Stimulated activated CD8-positive, alpha-beta memory T cell treated with anti-CD3 and anti-CD28 coated beads, Interleukin-7, amount 100 ng/mL, for 1 hour (primary cell): ENCODE measurements at places on chromosomes 1 and 21.

GRCh38 chr1:15206418-15207030 lies 40.5 kb upstream of the FHAD1 start:
- no peak for DNase-seq

- no peak for DNase-seq
Measured at GRCh38 chr1:35544976-35545375, 12.2 kb downstream of the KIAA0319L start.

- no peak for DNase-seq
Measured at GRCh38 chr1:112937070-112937469, 18.9 kb downstream of the SLC16A1 start.

GRCh38 chr1:230407351-230407750 lies 18.8 kb downstream of the PGBD5 start:
- DNase-seq: no peak

- no peak for DNase-seq
Measured at GRCh38 chr1:212655668-212656440, 43.8 kb downstream of the BATF3 start.

DNA sequence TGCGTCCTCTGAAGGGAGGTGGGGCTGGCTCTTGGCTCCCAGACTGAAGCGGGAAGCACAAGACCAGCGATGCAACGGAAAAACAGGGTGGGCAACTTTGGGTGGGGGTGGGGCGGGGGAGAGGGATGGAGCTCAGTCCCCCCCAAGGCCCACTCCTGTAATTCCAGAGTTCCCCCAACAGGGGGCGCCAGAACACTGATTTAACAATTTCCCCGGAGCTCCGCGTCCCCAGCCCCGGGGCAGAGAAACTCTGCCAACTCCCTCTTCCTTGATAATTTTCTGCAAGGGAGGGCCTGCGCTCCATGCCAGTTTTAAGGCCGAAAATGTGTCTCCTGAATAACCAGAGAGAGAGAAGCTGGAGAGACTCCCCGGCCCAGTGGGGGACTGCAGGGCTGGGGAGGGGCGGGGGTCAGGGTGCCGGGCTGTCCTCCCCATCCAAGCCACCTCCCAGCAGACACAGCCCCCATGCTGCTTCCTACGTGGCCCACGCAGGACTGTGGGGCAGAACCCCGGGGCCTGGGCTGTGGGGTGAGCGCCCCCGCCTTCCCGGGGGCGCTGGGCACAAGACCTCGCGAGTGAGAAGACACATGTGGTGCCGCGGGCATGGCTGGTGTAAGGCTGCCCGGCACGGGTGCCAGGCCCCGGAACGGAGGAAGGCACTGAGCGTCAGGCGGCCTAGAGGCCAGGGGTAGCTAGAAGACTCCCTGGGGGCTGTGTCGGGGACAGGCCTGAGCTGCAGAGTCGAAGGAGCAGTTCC lies 51.4 kb downstream of the KIF21B start:
- peak; percentile 46 for DNase-seq

GRCh38 chr21:42465008-42465802 lies 30.8 kb downstream of the RSPH1 start:
- no peak for DNase-seq

DNA sequence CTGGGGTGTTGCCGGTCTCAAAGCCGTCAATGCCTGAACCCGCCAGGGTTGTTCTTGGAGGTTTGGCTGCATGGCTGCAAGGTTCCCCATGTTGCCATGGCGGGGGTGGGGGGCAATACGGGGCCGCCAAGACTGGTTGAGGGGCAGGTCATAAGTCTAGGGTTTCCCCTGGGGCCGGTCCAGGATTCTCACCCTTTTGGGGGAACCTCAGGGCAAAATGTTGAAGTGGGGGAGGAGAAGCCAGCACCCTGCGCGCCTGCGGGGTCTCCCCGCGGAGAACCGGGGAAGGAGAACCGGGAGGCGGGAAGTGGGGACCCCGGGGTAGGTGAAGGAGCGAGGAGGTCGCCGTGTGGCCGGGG lies 401 bp upstream of the ARHGEF10L start:
- no peak for DNase-seq

GRCh38 chr1:29779146-29779545 lies 542.8 kb downstream of the PTPRU start:
- no peak for DNase-seq

- no peak for DNase-seq
Measured at GRCh38 chr1:222392556-222392955, 155.3 kb downstream of the HHIPL2 start.

GRCh38 chr1:243748706-243749283 lies 101.2 kb downstream of the AKT3 start:
- no peak for DNase-seq

GRCh38 chr1:186093437-186093836 lies 281.6 kb downstream of the TPR start:
- DNase-seq: no peak

- DNase-seq: no peak
Measured at GRCh38 chr1:209844695-209845407, 17.1 kb downstream of the UTP25 start.

DNA sequence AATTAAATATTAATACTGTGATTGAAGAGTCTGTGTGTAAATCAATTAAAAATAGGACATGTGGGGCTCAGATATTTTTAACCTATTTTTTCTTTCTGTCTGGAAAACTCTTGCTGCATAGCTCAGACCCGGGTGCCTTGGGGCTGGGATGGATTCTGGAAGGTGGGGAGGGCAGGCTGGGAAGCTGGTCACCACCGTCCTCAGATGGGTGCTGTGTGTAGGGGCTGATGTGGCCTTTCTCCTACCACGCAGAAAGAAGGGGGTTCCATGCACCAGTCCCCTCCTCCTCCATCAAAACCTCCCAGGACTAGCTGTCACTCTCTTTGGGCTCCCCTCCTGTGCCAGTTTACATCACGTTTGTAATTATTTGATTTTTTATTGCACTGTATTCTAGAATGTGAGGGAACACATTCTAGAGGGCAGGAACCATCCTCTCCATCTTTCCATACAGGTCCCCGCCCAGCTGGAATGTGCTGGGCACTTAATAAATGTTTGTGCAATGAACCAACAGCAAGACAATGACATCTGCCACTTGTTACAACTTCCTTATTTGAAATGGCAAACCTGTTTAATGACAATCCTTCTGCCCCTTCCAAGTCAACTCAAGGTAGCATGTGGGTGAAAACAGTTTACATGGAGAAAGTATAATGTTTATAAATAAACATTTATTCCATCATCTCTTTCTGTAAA lies 104.3 kb downstream of the EDEM3 start:
- no peak for DNase-seq

GRCh38 chr1:175373786-175374623 lies 181.4 kb upstream of the KIAA0040 start:
- DNase-seq: no peak

GRCh38 chr1:41882486-41882885 lies 36.2 kb downstream of the HIVEP3 start:
- no peak for DNase-seq

GRCh38 chr1:156662005-156662799 lies 15.0 kb downstream of the NES start:
- DNase-seq: no peak

- no peak for DNase-seq
Measured at GRCh38 chr1:239388159-239388485, 1.8 kb downstream of the CHRM3 start.

GRCh38 chr1:119114786-119115185 lies 25.7 kb downstream of the WARS2 start:
- no peak for DNase-seq

DNA sequence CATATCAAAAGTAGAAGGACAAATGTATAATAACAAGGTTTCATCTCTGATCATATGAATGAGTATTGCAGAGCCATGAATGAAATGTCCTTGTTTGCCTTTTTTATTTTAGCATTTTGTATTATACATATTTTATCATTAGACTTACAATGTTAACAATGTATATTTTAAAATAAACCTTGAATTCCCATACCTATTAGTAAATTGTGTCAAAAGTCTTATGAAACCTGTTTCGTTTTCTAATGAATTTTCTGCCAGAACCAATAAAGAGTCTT lies 646 bp downstream of the DNAJB4 start:
- no peak for DNase-seq

- no peak for DNase-seq
Measured at GRCh38 chr1:95067062-95067461, 5.7 kb downstream of the ALG14 start.

DNA sequence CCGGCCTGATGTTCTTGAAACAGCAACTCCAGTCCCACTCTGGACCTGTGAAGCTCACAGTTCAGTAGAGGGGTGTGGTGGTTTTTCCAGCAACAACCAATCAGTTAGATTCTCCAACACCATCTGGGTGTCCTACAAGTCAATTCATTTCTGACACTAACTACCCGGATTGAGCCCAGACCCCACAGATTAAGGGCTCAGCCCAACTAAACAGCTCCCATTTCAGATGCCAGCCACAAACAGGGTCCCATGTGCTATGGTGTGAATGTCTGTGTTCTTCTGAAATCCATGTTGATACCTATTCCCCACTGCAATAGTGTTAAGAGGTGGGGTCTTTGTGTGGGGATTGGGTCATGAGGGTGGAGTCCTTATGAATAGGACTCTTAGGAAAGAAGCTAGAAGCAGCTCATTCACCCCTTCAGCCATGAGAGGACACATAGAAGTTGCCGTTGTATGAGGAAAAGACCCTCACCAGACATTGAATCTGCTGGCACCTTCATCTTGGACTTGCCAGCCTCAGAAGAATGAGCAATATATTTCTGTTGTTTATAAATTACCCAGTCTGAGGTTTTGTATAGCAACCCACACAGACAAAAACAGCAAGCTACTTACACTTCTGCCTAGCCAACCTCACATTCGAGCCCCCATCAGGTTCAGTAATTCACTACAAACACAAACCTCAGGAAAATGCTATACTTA lies 53.6 kb downstream of the IRF2BP2 start:
- DNase-seq: no peak

- DNase-seq: no peak
Measured at GRCh38 chr1:195697130-195697529, 911.1 kb downstream of the KCNT2 start.

DNA sequence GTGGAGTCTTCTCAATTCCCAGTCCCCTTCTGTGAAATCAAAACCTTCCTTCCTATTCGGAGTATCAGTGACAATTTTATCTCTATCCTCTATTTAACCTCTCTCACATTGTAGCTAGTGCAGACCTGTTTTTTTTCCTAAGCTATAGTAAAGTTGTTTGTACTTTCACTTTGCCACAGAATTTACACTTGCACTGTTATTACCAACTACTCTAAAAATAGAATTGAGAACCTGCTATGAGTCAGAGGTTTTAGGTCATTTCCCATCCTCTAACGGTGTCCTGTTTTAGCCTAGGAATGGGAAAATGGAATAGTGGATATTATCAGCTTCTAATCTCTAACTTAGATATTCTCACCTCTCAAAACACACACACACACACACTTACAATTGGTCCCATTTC lies 862.7 kb downstream of the NCAM2 start:
- no peak for DNase-seq

DNA sequence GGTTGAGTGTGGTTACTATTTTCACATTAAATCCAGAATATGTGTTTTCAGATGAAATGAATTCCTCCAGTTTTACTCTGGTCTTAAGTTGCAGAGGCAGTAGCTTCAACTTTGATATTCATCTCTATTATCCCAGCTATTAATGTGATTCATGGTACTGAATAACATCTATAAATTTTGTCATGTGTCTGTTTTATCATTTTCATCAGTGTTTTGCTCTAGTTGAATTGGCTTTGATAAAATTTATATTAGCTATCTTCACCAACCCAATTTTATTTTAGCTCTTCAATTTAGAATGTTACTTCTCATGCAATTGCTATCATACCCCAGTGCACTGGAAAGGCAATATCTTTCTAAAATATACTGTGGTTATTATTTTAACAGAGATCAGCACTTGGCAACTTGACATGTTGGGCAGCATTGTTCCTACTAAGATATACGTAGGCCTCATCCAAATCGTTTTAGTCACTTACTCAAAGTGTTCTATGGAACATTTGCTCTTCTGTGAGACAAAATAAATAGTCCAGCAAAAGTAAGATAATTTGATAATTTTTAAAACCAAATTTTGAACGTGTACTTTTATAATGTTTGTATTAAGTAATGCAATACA lies 184.3 kb downstream of the NCAM2 start:
- no peak for DNase-seq

- no peak for DNase-seq
Measured at GRCh38 chr21:21156957-21157356, 158.7 kb downstream of the NCAM2 start.

- DNase-seq: no peak
Measured at GRCh38 chr1:66434096-66434495, 99.9 kb upstream of the SGIP1 start.

DNA sequence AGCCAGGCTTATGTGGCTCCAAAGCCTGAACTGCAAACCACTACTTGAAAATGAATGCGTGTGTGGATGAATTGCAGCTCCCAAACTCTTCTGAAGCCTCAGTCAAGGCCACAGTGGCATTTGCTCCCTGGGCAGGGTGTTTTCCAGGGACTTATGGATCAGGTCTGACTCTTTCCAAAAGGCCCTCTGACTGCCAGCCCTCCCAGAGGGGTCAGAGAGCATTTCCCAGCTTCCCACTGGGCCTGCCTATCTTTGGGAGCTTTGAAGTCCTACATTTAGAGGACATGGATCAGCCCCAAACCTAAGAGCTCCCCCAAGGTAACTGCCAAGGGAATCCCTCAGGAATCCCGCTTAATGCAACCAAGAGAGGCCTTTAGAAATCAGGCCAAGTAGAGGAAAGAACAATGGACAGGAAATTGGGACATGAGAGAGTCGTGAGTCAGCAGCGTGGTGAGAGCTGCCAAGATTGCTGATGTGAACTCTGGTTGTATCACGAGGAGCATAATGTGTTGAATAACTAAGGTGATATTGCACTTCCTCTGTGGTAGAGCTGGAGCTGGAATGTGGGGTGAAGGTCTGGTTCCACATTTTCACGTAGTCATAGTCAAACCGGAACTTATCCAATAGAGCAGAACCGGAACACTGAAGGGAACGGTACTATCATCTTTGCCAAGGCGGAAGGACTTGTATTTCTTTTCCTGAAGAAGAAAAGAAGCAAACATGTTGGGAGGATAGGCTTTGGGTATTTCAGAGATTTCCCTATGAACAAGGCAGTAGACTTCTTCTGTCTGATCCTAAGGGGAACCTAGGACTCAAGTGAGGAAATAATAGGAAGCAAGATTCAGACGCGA lies 99.4 kb upstream of the JUN start:
- no peak for DNase-seq

DNA sequence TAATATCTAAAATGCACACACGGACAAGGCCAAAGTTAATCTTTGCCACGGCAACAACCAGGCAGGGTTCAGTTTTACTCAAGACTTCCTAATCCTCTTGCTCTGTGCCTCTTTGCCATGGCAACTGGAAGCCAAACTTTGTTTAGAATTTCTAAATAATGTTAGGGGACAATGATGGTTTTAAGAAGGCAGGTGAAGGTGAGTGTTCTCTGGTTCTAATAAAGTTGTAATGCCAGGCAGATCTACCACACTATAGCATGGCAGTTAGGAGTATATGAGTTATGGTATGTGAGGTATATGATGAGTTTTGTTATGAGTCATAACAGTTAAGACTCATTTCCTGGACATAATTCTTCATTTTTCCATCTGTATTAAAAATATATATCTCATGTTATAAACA lies 2.7 kb downstream of the PTPRC start:
- DNase-seq: no peak
